ENCODE measurements at places on chromosomes 3 and 15.

GRCh38 chr3:54932606-54933005 lies 4.7 kb upstream of the LRTM1 start:
- no peak for DNase-seq

DNA sequence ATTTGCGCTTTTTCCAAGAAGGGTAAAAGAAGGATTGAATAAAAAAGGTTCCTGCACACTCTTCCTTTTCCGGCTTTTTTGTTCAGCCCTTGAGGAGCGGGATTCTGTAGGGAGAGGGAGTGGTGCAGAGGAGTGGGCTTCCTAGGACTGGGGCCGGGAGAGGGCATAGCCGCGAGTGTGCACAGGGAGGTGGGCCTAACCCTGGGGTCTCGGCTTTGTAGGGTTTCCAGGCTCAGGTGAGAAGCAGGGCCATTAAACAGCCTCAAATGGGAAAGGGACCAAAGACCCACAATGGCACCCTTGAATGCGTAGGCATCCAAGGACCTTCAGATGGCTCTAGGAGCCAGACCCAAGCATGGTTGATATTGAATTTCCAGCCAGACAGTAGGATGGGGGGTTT lies 35.4 kb upstream of the RAB6B start:
- DNase-seq, result no peak

DNA sequence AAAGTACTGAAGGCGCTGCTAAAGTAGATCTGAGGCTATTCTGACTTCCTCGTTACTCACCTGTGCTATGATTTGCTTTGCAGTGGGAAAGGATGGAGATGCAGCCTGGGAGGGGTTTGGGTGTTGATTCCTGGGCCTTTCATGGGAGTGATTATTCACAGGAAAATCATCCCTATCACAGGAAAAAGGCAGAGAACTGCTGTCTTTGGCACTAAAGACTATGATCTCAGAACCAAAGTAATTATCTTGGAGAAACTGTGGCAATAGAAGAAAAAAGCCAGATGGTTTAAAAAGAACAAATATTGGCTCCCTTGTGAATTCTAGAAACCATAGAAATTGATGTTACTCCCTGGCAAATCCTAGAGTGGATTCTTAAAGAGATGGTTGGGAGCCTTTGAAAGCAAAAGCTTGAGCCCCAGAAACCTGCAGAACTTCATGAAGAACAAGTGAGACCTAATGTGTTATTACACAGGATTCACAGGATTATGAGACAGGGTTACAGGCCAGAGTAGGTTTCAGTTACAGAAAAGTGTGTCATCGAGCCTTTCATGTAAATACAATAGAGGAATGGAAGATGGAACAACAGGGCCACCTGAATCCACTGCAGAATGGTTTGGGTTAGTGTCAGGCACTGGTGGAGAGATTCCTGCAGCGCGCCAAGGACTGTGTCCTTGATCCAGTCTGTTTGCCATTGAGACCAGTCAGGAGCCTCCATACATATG lies 85.7 kb downstream of the OXNAD1 start:
- no peak for DNase-seq

GRCh38 chr3:114669614-114670013 lies 375.8 kb downstream of the TIGIT start:
- DNase-seq, result no peak

DNA sequence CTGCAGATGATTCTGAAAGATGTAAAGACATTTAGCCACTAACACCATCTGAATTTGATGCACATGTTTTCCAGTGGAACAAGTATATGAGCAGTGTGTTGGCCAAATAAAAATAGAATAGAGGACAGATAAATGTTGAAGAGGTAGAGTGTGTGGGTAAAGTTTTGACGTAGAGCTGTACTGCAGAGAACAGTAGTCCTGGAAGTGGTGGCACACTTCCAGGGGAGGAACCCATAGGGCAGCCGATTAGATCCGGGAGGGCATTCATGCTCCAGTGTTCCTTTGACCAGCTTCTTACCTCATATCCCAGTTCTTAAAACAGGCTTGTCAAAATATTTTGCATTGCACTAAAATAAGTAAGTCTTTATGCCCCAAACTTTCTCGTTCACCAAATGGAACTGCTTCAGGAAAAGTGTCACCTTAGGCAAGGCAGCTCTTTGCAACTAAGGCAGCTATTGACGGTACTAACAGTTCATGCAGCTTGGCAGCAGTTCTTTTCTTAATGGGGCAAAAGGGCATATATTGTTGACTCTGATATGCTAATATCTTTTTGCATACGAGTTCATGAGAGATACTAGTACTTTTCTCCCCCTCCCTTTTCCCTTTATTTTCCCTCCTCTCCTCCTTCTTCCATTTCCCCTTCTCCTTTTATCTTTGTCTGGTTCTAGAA lies 429.3 kb upstream of the AZI2 start:
- DNase-seq, result no peak

DNA sequence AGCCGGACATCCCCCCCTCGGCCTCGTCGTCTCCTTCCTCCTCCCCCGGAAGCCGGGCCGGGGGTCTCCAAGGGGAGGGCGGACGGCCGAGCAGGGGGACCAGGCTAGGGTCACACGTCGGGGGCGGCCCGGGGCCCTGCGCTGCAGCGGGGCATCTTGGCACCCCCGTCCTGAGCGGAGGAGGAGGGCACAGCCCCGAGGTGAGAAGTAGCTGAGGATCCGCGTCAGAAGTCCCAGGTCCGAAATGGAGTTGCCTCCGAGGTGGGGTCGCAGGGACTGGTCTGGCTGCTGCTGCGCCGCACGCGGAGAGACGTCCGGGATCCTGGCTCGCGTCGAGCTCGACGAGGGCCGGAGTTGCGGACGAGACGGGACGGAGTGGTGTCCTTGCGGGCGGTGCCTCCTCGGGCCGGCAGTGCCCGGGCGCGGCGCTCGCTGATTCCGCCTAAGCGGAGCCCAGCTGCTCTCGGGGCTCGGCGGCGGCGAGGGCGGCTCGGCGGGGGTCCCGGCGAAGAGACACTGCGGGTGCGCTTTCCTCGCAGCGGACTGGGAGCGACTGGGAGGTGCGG lies at the start of gene ADCY5:
TSS of gene ADCY5 (minus strand) at position 555 of the 566 bp plus-strand sequence. CDS start at position 10, 545 bp downstream.
- no peak for DNase-seq

- no peak for DNase-seq
These were observed 507 bp upstream of the VHL start for GRCh38 chr3:10140996-10141546.
